D721Med (cell line): ENCODE measurements at places on chromosomes 7 and 10.

DNA sequence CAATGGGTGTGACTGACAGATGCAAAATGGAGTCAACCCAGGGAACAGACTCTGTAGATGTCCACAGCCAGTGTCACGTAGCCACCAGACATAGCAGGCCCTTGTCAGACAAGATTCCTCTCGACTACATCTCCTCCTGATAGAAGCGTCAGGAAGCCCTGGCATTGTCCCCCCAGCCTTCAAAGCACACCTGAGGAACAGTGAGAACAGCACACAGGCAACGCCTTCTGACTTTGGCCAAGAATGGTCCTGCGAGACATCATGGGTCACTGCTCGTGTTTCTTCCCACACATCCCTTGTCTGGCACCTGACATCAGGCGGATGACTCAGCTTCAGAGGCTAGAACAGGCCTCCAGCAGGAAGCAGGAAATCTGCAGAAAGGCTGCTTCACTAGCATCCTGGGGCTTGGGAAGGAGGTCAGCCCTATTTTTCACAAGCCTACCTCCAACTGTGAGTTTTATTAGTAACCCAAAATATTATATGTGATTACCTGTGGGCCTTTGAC is 52.8 kb upstream of the GPR26 start:
- no peak for DNase-seq

DNA sequence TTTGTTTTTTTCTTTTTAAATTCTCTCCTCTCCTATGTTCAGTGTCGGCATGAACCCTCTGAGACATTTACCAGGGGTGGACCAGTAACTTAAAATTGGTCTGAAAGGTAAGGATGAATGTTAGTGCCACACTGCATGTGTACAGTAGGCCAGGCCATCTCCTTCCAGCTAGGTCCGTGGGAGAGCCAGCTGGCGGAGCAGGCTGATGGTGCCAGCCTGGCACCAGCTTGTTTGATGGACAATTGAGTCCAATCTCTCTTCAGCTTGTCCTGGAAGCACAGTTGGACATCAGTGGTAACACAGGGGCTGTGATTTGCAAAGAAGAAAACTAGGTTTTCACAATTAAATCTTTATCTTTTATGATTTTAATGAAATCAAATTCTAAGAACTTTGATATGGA is 136.5 kb downstream of the CNNM2 start:
- DNase-seq, result no peak

DNA sequence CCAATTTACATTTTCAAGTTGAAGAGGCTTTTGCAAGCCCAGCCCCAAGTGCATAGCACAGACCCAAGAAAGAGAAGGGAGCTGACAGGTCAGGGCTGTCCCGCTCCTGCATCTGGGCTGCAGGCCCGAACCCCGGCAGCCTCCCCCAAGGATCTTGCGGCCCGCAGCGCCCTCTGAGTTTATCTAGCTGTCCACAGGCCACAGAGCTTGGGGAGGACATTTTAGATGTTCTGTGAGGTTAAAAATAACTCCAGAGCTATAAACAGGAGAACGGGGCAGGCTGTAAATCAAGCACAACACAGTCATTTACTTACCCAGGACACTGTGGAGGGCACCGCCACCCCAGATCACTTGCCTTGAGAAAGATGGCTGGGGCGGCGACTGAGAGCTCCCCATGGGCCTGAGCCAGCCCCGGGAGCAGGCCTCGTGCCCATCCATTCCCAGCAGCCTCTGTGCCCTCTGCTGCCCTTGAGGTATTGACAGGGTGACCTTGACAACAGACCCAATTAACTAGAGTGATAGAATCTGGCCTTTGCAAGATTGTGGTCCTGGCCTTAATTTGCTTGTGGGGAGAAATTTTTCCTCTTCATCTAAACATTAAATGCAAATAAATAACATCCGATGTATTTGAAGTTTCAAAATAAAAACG is 563.0 kb downstream of the TCERG1L start:
- no peak for DNase-seq

DNA sequence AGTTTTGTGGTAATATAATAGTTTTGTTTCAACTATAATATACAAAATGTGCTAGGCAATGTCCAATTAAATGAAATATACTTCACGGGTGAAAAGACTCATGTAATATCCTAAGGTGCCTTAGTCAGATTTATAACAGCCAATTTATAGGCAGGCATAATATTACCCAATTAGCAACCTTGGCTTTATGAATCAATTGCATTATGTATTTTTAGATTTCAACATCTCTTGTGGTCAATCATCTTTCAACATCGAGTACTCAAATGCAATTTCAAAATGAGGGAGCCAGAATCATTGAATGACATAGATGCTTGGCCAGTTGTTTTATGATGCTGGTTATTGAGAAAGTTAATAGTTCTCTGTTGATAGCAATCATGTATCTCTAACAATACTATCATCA is 110.3 kb upstream of the SP8 start:
- DNase-seq, result no peak

DNA sequence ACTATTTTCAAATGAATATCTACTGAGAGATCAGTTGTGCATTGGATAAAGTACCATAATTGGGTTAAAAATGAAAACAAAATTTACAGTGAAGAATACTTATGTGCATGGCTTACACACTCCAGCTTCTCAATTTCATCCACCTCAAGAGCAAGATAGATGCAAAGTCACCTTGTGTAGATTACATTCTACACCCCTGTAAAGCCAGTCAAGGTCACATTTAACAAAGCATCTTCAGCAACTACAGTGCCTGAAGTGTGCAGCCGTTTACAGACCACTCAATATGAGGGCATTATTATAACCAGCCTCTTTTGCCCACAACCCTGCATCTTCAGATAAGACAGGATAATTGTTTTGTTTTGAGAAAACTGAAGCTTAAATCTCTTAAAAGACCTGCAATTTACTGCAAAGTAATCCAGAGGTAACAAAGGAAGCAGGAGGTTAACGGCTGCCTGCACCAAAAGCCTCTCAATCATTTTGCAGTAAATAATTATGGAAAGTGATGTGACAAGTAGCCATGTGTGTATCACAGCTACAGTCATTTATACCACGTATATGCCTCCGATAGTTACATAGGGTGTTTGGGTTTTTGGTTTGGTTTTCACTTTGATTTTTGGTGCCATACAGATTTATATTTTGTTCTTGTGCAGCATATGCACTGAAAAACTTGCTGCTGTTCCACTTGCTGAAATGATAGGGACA is 4.9 kb downstream of the PURB start:
- DNase-seq, result no peak

DNA sequence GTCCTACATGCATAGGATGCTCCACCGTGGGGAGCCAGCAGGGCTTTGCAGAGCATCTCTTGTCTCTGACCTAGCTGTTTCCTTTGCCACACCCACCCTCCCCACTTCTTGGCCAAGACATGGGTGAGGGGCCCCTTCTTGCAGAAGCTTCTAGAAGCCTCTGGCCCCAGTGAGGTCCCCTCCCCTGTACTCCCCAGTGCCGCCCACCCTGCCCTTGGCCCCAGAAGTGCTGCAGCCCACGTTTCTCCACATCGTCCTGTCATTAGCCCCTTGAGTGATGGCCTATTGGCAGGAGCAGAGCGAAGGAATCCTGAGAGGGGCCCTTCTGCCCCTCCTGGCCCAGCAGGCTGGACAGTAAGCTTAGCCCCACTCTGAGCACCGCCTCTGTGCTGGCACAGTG is 43.7 kb downstream of the ALOX5 start:
- DNase-seq, result no peak

DNA sequence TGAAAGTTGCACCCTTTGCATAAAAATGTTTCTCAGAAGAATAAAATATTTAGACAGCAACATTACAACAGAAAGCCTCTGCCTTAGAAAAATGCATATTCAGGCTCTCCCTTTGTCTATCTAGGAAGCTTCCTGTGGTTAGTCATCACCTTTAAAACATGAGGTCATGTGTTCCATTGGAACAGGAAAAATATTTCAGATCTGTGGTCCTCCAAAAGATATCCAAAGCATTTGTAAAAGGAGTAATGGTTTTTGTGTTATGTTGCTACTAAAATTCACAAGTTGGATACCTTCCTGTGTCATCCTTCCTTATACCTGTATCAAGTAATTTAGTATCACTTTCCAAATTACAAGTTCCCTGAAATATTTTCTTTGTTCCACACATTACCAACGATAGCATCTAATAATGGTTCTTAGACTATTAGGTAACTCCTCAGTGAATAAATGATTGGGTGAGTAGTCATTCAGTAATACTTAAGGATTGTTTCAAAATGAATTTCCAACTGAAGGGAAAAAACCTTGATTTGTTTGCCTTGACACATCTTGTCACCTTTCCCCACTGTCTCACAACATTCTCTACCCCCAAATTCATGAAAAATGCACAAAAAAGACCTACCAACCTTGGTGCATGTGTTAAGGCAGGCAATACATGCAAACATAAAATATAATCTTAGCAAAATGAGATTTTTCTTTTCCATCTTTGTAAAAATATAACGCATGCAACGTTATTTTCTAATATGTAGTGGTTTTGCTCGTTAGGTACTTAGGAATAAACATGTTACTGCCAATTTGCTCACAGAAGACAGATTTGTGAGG is 19.7 kb upstream of the RHOBTB1 start:
- no peak for DNase-seq

DNA sequence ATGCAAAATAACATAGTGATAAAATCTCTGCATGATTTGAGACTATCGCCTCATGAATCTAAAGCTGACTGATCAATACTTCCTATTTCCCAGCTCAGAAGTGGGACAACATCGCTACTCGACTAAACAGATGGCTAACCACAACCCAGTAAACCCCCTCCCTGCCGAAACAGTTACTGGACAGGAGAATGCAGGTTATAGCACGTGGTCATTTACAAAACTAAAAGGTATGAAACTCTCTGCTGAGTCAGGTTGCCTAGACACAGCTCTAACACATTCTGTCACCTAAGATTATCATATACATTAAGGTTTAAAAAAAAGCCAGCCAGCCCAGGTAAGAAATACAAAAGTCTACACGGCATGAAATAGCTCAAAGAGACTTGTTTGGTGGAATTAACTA is 64.0 kb downstream of the CTBP2 start:
- no peak for DNase-seq

DNA sequence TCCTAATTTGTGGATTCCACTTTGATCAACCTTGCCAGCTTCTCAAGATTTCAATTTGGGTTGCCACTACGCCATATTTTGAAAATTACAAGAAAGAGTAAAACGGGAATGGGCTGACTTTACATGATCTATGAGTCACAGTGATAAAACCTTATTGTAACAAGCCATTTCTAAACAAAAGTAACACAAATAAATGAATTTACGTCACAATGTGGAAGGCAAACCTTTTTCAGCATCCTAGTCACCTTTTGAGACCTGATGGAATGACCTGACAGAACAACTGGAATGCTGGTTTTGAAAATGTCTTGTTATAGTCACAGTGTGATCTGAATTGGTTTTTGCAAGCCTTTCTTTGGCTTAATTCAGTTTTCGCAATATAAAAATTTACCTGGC is 85.9 kb downstream of the CDK6 start:
- no peak for DNase-seq

GRCh38 chr10:44198780-44199097 is 186.2 kb downstream of the CXCL12 start:
- no peak for DNase-seq

GRCh38 chr10:7968510-7969112 is 85.9 kb upstream of the GATA3 start:
- no peak for DNase-seq

GRCh38 chr10:11395581-11396310 is 215.7 kb downstream of the USP6NL start:
- no peak for DNase-seq

GRCh38 chr10:17782921-17783665 is 26.1 kb upstream of the MRC1 start:
- no peak for DNase-seq

DNA sequence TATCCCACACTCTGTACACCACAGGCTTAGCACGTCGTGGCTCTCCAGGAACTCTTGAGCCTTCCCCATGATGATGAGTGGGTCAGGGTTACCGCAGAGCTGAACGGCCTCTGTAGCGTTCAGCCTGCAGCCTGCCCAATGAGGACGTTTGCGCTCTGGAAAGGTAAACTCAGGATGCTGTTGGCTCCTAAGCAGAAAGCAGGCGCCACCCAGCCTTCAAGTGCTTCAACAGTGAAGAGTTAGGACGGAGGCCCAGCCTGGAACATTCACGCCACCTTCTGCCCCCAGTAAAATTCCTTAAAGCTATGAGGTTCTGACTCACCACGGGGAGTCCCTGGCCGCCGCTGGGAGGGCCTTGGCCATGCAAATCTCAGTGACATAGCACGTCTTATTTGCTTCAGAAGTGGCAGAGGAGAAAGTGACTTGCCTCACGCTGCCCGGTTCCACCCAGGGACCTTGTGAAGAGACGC is 161.5 kb upstream of the SH2B2 start:
- no peak for DNase-seq

GRCh38 chr10:29209830-29210229 is 79.0 kb upstream of the LYZL1 start:
- no peak for DNase-seq

- DNase-seq, result no peak
These were observed 15.8 kb downstream of the TSPAN12 start for GRCh38 chr7:120842121-120842621.

GRCh38 chr7:156889089-156889488 is 3.9 kb downstream of the LMBR1 start:
- no peak for DNase-seq

GRCh38 chr7:55036950-55037736 is 18.3 kb downstream of the EGFR start:
- no peak for DNase-seq

GRCh38 chr10:71975087-71975870 is 11.1 kb downstream of the CHST3 start:
- DNase-seq, result no peak

DNA sequence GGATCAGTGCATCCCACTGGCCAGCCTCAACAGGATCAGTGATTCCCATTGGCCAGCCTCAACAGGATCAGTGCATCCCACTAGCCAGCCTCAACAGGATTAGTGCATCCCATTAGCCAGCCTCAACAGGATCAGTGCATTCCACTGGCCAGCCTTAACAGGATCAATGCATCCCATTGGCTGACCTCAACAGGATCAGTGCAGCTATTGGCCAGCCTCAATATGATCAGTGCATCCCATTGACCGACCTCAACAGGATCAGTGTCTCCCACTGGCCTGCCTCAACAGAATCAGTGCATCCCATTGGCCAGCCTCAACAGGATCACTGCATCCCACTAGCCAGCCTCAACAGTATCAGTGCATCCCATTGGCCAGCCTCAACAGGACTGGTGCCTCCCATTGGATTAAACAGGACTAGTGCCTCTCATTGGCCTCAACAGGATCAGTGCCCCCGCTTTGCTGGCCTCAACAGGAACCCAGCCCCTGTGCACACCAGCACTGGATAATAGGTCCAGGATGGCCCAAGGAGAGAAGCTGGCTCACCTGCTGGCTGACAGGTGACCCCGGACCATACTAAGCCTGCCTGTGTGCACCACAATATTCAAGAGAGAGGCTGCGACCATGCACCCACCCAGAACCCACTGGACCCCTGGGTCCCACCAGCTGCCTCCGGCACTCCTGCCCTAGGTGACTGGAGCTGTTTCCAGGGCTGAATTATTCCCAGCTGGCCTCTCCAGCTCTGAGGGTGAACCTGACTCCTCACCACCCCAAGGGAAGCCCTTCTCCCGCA is 59.9 kb downstream of the PDGFA start:
- DNase-seq, result no peak
